ENCODE measurements at places on chromosomes 16 and 17.

- no peak for DNase-seq
Measured at GRCh38 chr17:82076018-82076784, 10.6 kb upstream of the DUS1L start.

DNA sequence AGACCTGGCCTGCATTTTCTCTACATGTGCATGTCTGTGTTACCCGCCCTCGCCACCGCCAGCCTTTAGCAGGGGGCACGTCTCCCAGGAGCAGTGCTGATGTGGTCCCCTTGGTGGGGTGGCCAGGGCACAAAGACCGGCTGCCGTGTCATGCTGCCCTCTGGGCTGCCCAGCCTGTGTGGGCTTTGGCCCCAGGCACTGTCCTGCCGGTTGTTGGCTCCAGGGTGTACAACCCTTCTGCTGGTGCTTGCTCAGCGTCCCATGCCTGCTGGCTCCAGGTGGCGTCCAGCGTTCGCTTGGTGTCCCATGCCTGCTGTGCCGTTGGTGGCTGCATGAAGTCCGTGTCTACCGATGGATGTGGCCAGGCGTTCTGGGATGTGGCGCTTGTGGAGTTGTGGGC, 4.1 kb downstream of the BAIAP2 start:
- no peak for DNase-seq

GRCh38 chr16:11743308-11744074, 834 bp upstream of the TXNDC11 start:
- DNase-seq, result peak; percentile 6

DNA sequence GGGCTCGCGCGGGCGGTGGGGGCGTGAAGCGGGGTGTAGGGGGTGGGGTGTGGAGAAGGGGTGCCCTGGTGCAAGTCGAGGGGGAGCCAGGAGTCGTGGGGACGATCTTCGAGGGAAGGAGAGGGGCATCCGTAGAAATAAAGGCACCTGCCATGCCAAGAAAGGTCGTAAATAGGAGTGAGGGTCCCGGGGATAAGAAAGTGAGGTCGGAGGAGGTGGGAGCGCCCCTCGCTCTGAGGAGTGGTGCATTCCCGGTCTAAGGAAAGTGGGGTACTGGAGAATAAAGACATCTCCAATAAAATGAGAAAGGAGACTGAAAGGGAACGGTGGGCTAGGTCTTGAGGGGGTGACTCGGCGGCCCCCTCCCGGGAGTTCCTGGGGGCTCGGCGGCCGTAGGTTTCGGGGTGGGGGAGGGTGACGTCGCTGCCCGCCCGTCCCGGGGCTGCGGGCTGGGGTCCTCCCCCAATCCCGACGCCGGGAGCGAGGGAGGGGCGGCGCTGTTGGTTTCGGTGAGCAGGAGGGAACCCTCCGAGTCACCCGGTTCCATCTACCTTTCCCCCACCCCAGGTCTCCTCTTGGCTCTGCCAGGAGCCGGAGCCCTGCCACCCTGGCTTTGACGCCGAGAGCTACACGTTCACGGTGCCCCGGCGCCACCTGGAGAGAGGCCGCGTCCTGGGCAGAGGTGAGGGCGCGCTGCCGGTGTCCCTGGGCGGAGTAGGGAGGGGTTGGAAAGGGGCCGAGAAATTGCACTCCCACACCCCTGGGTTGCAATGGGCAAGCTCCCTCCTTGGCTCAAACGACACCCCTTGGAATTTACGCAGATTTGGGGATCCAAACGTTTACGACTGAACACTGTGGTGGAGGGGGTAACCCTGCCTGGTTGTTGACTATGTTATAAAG, 888 bp downstream of the CDH1 start:
- DNase-seq, result no peak

DNA sequence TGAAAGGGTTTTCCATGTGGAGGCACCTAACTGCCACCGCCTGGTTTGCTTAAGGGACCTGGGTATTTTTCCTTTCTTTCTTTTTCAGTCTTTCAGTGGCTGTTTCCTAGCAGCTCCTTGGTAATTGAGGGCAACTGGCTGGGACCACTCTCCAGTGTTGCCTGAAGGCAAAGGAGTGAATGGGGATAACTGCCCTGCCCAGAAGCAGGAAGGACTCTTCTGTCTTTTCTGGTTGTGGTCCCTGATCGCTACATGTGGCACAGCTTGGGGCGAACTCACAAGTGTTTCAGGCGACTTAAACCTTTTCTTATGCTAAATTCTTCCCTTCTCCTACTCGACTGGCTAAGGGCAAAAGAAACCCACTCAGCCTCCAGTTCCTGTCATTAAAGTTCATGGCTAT, 10.1 kb upstream of the TMEM98 start:
- no peak for DNase-seq

- DNase-seq, result no peak
Measured at GRCh38 chr17:49484588-49484987, 10.5 kb upstream of the NGFR start.

DNA sequence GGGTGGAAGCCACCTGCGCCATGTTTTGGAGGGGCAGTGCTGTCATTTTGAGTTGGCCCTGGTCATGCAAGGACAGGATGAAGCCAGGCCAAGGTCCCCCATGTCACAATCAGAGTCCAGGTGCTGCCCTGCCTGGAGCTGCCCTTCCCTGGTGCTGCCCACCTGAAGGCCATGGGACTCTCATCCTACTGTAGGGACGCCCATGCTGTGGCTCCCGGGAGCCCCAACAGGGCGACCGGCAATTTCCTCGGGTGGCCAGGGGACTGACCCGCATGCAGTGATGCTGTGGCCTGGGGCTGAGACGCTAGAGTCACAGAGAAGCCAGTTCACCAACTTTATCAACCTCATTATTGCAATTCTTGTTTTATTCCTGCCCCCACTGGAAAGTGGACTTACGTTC, 8.0 kb downstream of the CCL17 start:
- DNase-seq, result no peak

GRCh38 chr16:17845031-17845430, 374.3 kb upstream of the XYLT1 start:
- no peak for DNase-seq

- DNase-seq, result no peak
Measured at GRCh38 chr16:83105279-83106077, 478.7 kb downstream of the CDH13 start.

DNA sequence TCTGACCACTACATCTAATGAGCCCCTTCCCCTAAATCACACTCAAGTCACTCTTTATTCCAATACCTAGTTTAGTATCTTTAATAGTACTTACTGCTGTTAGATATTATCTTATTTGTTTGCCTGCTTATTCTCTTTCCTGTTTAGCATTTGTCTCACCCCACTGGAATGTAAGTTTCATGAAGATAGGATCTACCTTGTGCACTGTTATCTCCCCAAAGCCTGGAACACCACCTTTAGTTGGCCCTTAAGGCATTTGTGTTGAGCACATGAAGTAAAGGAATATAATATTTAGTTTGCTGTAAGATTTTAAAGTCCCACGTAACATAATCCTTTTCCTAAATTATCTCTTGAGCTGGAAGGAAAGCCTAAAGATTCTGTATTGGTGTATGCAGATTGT, 50.2 kb downstream of the VPS35L start:
- no peak for DNase-seq

DNA sequence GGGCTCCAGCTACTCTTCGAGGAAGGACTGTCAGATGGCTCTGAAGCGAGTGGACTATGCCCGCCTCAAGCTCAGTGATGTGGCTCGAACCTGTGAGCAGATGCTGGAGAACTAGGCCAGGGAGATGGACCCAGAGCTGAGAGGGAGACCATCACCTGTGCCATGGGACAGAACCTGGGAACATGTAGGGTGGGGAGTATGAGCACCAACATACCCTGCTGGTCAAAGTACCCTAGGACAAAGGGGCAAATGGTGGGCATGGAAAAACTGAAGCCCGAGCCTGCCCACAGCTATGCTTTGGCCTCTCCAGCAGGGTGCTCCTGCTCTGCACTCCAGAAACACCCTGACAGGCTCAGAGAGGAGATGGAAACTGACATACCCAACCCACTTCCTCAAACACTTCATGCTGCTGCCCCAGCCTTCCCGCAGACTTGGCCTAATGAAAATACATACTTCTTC, 1.9 kb downstream of the MED11 start:
- no peak for DNase-seq

DNA sequence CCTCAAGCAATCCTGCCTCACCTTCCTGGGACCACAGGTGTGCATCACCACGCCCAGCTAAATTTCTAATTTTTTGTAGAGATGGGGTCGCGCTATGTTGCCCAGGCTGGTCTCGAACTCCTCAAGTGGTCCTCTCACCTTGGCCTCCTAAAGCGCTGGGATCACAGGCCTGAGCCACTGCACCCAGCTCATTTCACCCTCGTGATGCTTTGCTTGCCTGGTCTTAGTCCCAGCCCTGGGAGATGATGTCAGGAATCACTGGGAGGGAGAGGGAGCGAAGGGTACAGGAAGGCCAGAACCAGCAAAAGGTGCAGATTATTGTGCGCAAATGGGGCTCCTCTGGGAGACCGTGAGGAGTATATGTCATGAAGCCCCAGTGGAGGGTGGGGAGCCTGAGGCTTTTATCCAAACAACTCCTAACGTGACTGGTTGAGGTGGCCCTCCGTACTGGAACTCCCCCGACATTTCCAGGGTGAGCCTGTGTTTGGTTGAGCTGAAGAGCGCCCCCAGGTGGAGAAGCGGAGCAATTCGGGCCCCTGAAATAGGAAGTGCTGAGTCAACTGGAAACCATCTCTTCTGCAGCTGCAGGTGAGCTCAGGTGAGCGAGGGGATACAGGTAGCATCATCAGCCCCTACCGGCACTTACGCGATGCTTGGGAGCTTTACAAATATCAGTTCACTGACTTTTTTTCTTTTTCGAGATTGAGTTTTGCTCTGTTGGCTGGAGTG, 41.2 kb upstream of the HAPSTR1 start:
- DNase-seq, result no peak

DNA sequence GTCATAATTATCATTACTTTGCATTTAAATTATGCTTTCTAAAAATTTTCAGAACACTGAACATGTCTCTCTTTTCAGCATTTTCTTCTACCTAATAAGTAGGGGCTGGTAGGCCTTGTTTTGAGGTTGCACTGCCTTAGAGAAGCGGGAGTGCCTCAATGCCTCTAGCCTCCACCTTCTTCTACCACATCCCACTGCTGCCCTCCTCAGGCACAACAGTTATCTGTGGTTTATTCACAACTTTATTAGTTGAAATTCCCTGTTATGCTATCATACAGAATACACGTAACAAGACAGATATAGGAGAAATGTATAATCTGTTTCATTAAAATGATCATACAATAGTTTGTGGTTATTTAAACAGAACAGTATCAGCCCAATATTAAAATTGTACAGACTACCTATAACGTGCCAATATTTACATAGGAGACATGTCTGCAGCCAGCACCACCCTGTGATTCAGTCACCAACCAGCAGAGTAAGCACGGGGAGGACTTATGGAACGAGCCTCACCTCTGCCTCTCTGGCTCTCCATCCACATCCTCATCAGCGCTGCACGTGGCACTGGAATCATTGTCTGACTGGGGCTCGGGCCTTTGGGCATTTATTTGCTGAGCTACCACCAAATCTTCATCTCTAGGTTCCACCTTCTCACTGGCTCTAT, 101.2 kb downstream of the TTC19 start:
- DNase-seq, result no peak

DNA sequence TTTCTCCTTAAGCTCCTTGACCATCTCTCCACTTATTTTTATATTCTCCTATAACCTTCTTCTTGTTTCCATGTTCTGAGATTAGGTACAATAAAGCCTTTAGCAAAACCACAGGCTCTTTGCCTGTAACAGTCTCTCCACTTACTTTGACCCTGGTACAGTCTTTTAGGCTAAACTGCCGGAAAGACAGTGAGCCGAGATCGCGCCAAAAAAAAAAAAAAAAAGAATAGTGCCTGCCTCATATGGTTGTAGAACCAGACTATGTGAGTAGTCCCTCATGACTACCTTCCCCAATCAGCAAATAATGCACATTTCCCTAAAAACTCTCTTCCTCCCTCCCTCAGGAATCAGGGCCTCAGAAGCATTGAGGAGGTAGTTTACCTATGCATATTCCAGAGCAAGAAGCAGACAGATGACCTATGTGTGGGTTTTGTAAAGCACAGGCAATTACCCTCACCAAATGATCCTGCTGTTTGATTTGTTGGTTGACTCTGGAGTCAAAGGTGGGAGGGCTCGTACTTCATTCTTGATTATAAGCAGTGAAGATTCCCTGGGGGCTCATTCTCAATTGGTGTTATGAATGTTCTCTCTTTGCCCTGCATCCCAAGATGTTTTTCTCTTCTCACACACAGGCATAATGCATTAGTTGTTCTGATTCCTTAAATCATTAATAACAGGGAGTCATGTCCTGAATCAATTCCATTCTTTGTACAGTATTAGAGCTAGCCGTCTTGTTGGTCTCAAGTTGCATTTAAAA, 8.9 kb upstream of the NME1 start:
- no peak for DNase-seq

DNA sequence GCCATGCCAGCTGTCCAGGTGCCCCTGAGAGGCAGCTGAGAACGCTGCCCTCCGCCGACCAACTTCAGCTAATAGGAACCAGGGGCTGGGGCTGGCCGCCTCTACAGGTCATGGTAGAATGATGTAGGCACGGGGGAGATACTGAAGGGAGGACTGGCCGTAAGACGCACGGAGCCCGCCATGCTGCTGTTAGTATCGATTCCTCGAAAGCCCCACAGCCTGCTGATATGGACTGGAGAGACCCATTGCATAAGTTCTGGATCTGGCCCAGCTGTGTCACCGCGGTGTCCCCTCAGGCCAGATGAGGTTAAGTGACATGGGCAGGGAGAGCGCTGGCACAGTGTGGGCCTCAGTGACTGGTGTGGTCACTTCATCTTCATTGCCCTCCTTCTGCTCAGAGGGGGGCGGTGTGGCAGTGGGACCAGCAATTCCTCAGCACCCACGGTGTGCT, 75.6 kb downstream of the AMFR start:
- no peak for DNase-seq

DNA sequence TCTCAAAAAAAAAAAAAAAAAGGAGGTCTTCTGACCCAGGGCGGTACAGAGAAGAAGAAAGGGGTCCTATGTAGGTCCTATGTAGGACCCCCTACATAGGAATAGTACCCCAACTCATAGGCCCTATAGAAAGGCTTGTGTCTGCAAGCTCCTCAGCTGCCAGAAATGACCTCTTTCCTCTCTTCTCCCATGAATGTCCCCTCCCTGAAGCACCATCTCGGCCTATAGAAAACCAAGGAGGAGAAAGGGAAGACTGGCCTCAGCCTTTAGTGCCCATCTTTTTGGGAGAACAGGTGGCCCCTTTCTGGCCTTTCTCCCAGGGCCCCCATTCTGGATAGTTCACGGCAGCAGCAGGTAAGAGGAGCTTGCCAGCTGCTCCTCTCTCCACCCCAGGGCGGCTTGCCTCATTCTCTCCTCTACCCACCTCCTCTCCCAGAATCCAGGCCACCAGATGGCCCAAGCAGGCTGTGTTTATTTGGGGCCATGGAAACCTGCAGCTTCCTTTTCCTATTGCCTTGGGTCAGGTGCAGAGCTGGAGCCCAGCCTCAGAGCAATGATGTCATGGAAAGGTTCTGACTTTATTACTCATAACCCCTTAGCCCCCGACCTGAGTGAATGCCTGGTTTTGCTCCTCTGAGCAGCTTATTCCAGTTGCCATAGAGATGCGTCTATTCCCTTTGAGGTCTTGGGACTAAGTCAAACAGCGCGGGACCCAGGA, 1.6 kb upstream of the MRPL58 start:
- DNase-seq, result no peak

- no peak for DNase-seq
Measured at GRCh38 chr16:84121007-84121406, 4.3 kb upstream of the MBTPS1 start.
